ENCODE measurements at places on chromosomes 5 and 9. TPM values are rescaled to one million over a fixed set of nuclear protein-coding genes. Genes with fewer than 3 reads are reported as not detected.

ANKRD20A1 gene
- total RNA-seq: 1.1 TPM

PRRT1B gene
- not detected for total RNA-seq

LCN15 gene
- total RNA-seq: not detected

FGFR4 gene
- 1.3 TPM for total RNA-seq

PCDHGA8 gene
- 0.07 TPM for total RNA-seq

Measured in T-helper 1 cell treated with Interleukin-12 subunit alpha and Interleukin-12 subunit beta and Interleukin-4 antibody, amounts not matched to agents 30 ng/mL and 1 ng/mL, for 36 hours (primary cell).